Type B pancreatic cell (in vitro differentiated cells): ENCODE measurements at places on chromosomes 2 and 18. TPM values are rescaled to one million over a fixed set of nuclear protein-coding genes. Genes with fewer than 3 reads are reported as not detected.

- no peak for DNase-seq
- H3K4me3 ChIP-seq = no peak overlapping the region
- H3K4me1 ChIP-seq = peaks cover 14% of the 10 kb centered on the region
- H3K36me3 ChIP-seq = no peaks in the 10 kb centered on the region
- H3K27me3 ChIP-seq = peaks cover 6% of the 10 kb centered on the region
These were observed 174.1 kb downstream of the UXS1 start for GRCh38 chr2:106020032-106020431.

Gene ST6GAL2
- 1.8 and 18.7 TPM in 2 replicates for total RNA-seq

Gene ZSWIM2
- total RNA-seq = not detected in 2 replicates

DNA sequence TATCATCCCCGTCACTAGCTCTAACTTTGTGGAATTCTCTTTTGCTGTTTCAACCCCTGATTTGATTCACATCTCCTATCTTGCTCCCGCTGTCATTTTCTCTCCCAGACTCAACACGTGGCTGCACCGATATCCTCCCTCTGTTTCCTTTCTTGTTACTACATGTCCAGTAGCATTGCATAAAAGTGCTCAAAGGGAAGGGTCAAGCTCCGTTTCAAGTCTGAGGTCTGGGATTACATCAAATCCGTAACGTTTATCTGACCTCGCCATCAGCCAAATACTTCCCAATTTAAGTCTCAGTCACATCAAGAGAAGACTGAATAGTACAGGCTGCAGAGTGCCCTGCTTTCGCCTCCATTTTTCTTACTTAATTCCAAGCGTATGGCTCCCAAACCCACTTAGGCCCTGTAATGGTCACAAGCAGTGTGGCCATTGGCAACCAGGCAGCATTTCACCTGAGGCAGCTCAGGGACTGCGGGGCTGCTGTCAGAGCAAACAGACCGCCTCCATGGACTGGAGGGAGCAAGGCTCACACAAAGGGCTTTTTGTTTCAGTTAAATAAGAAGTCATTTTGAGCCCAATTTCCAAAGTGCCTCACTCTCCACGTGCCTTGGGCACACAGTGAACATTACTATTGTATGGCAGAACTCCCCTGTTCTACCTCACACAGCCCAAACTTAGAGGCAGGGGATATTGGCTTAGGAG, 217.8 kb downstream of the BCL11A start:
- peaks cover 20% of the 10 kb centered on the region for H3K4me1 ChIP-seq
- no peak overlapping the region for H3K27ac ChIP-seq
- H3K27me3 ChIP-seq = peaks cover 4% of the 10 kb centered on the region
